ENCODE measurements at places on chromosomes 2 and 18. TPM values are rescaled to one million over a fixed set of nuclear protein-coding genes. Genes with fewer than 3 reads are reported as not detected.

Gene ANKRD30BL
- polyA plus RNA-seq = not detected

Gene ALPI
- polyA plus RNA-seq = not detected

Gene CHRND
- polyA plus RNA-seq = not detected

Gene OTOS
- polyA plus RNA-seq = not detected

Gene ACKR3
- polyA plus RNA-seq = 7.3 TPM

Measured in esophagus (tissue), 2 donors.